ENCODE measurements at places on chromosomes 2 and 18.

DNA sequence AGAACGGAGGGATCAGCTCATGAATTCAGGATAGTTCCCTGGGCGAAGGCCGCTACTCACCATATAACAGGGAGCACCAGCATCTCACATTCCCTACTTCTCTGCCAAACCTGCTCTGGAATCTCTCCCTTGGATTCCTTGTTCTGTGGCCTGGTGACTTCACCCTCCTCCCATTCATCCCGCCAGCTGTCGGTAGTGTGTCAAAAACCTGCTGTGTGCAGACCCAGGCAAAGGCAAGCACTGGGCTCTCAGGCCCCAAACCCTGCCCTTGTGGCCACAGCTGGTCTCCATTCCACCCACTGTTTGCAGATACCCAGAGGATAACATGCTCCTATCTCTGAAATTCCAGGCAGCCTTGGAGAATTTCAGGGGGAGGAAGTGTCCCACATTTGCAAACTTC, 151.6 kb downstream of the CAPN13 start:
- no peak for ATAC-seq

GRCh38 chr2:239893236-239893515, 132.0 kb downstream of the NDUFA10 start:
- no peak for ATAC-seq

GRCh38 chr2:60488291-60488690, 65.2 kb downstream of the BCL11A start:
- no peak for ATAC-seq

DNA sequence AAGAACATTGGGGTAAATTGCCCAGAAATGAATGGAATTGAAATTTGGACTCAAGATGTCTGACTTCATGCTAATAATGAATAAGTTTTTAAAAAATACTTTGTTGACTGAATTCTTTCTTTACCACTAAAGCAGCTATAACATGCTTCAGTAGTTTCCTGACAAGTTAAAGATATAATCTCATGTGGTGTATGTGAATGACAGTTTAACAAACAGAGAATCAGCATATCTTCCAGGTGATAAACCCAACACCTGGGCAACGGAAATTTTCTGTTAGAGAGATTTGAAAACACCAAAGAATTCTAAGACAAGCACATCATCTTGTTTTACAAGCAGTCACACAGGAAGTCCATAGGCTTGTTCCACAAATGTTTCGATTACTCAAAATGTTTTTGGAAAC, 372.6 kb upstream of the VRK2 start:
- ATAC-seq, result no peak

DNA sequence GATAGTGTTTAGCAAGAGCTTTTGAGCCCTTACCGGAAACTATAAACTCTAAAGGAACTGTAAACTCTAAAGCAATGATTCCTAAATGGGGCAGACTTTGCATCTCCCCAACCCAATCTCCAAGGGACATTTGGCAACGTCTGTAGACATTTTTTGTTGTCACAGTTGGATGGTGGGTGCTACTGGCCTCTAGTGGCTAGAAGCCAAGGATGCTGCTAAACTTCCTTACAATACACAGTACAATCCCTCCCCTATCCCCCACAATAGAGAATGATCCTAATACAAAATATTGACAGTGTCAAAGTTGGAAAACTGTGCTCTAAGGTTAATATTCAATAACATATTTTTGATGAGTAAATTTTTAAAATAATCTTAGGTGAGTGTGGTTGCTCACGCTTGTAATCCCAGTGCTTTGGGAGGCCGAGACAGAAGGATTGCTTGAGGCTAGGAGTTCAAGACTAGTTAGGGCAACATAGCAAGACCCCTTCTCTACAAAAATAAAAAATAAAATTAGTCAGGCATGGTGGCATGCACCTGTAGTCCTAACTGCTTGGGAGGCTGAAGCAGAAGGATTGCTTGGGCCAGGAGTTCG, 66.7 kb downstream of the PTPN4 start:
- ATAC-seq, result no peak

DNA sequence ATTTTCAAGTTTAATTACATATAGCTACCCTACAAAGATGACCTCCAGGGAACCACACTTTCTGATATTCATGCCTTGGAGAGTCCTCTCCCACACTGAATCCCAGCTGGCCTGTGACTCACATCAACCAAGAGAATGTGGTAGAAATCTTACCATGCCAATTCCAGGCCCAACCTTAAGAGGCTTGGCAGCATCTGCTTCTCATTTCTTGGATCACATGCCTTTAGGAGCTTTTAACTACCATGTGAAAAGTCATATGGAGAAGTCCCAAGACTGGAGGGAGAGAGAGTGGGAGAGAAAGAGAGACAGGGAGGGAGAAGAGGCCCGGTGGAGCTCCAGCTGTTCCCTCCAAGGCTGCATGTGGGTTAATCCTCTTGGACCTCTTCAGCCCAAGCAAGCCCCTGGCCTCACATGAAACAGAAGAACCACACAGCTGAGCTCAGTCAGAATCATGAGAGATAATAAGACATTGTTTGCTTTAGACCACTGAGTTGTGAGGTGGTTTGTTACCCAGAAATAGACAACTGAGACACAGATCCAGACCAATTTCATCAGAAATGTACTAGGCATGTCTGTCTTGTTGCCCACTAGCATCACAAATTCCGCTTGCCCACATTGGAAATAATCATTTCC, 190.7 kb downstream of the MTCL1 start:
- no peak for ATAC-seq

DNA sequence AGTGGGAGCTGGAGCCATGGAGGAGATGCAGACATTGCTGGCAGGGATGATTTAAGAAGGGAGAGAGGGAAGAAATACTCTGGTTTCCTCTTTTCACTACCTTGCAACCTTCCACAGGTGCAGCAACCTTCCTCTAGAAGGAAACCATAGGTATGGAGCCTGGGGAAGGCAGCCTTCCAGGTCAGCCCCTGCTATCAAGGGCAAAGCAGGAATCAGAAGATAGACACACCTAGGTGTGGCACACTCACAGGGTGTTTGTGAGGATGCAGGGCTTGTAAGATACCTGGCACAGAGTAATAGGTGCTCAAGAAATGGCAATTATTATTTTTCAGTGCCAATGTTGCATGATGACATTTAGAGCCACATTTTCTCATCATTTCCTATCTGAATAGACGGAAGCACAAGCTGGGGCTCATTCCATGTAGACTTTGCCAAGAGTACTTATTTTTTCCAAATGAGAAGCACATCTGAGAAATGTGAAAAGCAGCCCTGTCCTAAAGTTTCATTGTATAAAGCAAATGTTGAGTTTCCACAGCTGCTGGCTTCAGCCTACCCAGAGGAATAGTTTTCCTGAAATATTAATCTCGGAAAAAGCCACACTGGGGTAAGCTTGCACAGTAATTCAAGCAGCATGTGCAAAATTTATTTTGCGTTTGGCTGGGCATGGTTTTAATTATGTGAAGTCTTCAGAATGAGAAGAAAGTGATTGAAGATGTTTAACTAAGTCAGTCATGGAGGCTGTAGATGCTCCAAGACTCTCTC, 20.6 kb downstream of the EVA1A start:
- ATAC-seq, result no peak

- no peak for ATAC-seq
Observed at GRCh38 chr18:32257084-32257785, 67.4 kb downstream of the MEP1B start.

DNA sequence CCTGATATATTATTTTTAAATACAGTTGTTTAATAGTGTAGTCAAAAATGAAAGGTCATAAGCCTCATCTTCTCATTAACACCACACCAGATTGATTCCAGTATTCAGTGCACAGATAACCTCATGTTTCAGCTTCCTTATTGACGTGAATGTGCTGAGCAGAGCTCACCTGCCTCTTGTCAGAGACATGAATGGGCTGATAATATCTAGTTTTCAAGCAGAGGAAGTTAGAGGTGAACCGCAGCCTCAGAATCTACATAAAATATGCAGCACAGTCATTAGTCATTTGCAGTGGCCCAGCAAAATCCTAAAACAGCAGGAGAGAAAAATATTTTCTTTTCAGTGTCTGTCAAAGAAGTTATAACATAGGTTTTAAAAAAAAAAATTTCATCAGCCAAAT, 216.2 kb downstream of the GBX2 start:
- no peak for ATAC-seq

- ATAC-seq, result peak; percentile 1
Observed at GRCh38 chr2:240435948-240436682, 652 bp downstream of the GPC1 start.

GRCh38 chr2:34602262-34602661, 1003.2 kb upstream of the FAM98A start:
- no peak for ATAC-seq

DNA sequence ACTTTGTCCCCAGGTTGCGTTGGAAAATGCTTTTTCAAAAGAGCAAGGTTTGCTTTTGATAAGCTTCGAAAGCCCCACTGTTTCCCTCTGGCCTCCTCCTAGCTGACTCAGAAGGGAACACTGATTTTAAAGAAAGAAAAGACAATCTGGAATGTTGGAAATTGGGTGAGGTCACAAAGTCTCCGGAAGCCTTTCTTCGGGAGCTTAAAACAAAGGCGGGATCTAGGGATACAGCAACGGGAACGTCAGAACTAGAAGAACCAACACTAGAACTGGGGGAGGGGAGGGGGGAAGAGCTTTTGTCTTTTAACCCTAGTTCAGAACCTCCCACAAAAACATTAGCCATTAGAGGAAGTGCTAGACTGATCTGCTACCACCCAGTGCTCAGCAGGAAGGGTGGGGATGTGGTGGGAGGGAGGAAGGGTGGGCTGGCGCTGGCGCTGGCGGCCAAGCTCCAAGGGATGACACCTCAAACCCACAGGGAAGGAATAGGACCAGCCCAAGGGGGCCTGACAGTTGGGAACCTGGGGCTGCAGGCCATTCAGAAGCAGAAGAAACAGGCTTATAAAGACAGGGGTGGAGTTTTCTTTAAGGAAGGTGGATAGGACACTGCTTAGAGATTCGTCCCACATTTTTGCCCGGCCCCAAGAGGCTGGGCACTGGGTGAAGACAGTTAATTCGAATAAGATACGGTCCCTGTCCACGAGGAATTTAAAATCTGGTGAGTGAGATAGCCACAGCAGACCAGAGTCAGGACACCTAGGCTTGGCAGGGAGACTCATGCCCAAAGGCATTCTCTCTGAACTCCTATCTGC, 1.7 kb downstream of the TMSB10 start:
- ATAC-seq, result peak; percentile 60

- no peak for ATAC-seq
Observed at GRCh38 chr18:77608807-77609206, 359.2 kb downstream of the GALR1 start.

GRCh38 chr2:222568865-222569264, 87.0 kb downstream of the FARSB start:
- no peak for ATAC-seq

- ATAC-seq, result no peak
Observed at GRCh38 chr2:86274265-86274917, 63.0 kb downstream of the REEP1 start.

GRCh38 chr2:144041612-144042011, 478.3 kb downstream of the ZEB2 start:
- no peak for ATAC-seq

DNA sequence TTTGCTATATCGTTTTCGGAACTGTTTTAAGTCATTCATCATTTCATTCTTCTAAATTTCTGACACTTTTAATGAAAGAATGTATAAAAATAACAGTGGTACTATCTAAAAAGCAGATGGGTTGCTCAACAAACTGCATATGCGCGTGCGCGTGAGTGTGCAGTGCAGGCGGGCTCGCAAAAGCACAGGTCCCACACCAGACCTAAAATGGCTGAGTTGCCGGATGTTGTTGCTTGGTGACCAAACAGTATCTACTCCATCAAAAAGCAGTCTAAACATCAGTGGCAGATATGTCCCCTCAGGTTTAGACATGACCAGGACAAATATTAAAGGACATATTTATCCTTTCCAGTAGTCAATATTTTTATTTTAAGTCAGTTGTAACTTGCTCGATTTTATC, 5.1 kb downstream of the NOL4 start:
- ATAC-seq, result no peak

- ATAC-seq, result no peak
Observed at GRCh38 chr2:73832930-73833329, 4.2 kb downstream of the STAMBP start.

DNA sequence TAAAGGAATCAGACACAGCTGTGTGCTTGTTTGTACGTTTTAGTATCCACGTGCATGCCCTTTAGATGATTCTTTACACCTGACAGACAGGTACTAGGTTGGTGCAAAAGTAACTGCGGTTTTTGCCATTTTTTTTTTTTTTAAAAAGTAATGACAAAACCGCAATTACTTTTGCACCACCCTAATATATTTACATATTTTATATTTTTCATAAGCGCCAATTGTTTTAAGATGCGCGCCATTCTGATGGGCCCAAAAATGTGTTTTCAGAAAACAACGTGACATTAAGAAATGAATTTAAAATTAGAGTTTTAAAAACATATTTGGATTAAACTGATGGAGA, 972 bp upstream of the COBLL1 start:
- ATAC-seq, result no peak

- no peak for ATAC-seq
Observed at GRCh38 chr2:162004031-162004430, 70.0 kb downstream of the DPP4 start.

- ATAC-seq, result no peak
Observed at GRCh38 chr2:224860786-224861185, 144.6 kb upstream of the CCDC195 start.

GRCh38 chr18:32237049-32237448, 47.2 kb downstream of the MEP1B start:
- ATAC-seq, result no peak

GRCh38 chr2:75065402-75066008, 107.1 kb downstream of the POLE4 start:
- ATAC-seq, result no peak

DNA sequence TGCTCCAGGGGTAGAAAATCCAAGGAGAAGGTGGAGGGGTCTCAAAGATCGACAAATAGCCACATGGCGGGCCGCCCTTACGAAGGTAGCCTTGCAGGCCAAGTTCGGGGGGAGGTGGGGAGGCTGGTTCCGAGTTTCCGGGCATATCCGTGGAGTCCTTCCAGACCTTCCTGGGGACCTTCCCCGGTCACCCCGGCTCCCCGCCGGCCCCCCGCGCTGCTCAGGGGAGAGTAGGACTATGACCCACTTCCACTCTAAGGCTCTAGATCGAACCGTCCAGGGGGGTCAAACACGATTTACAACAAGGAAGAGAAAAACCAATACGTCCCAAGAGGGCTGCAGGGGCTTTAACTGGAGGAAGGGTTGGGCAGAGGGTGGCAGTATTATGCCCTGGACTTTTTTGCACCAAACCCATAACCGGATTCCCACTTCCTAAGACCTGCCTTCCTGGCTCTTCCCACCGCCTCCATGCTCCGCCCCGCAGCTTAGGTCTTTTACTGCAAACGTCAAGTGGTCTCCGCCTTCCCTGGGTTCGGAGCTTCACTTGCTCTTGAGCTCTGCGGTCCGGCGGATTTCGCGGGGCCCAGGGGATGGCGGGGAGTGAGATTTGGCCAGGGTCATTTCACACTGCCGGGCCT, 779 bp upstream of the LYPD6 start:
- peak; percentile 17 for ATAC-seq

GRCh38 chr18:3119401-3120341, 100.1 kb downstream of the MYOM1 start:
- no peak for ATAC-seq

GRCh38 chr18:79106084-79106483, 36.9 kb downstream of the ATP9B start:
- ATAC-seq, result no peak

GRCh38 chr18:62396967-62397366, 71.9 kb downstream of the TNFRSF11A start:
- ATAC-seq, result no peak

Data from gastroesophageal sphincter (tissue), 4 donors.